ENCODE measurements at places on chromosomes 6 and 20.

- no peak for DNase-seq
Measured at GRCh38 chr6:142297996-142298753, 3.6 kb upstream of the ADGRG6 start.

DNA sequence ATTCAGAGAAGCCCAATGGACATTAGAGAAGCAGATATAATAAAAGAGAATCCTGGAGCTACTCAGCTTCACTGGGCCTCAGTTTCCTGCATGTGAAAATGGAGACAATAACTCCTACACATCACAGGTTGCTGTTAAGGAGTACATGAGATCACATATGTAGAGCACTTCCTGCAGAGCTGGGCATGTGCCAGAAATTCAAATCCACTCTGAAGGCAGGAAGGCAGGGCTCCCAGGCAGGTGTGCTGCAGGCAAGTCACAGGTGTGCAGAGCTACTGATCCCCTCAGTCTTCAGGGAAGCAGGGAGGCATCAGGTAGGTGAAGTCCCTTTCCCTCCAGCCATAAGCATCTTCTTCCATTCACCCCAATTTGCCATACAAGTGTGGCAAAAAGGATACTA, 48.0 kb downstream of the DST start:
- no peak for DNase-seq

DNA sequence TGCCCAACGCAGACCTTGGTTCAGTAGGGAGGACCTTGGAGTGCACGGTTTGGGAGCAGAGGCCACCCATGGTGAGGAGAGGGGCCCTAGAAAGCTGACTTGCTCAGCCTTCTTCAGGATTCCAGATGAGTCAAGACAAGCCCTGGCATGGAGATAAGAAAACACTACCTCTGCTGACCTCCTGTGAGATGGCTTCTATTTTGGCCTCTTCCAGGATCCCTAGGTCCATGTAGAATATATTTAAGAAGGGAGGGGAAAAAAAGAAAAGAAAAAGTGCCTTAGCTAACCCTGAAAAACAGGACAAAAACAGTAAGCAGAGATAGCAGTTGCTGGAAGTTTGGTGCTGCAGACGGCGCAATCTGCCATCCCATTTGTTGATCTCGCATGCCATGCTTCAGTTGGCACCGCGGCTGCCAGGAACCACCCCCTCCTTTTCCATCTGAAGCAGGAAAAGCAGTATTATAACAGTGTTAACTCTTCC, 100.0 kb downstream of the ARMC2 start:
- DNase-seq: no peak

DNA sequence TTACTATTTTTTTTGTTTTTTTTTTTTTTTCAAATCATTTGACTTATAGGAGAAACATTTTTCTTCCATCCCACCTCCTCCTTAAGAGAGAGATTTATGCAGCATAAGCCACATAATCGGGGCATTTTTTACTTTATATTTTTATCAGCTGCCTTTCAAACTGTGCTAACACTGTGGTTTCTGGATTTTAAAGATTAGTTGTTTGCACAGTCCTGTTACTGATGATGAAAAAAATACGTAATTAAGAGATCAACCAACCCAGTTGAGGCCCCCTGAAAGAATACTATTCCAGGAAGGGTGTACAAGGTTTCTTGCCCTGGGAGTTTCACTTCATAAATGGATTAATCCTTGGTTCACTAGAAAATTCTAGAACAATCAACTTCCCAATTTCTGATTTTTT, 68.3 kb downstream of the MMS22L start:
- no peak for DNase-seq

DNA sequence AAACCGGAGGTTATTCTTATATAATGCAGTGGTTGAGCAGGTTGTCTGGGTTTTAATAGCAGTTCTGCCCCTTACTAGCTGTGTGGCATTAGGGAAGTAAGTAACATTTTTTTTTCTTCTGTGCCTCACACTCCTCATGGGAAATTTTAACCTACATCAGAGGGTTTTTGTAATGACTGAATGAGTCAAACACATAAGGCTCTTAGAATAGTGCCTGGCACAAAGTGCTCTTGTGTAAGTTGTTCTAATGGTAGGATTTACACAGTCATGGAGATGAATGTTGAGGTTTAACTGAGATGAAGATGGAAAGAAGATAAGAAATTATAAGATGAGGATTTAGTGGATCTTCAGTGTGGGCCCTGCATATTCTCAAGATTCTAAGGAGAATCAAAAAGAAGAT, 68.4 kb upstream of the PHIP start:
- DNase-seq: no peak

GRCh38 chr6:40431706-40432105, 155.5 kb downstream of the LRFN2 start:
- DNase-seq: no peak

GRCh38 chr6:125597411-125598253, 151.8 kb upstream of the HEY2 start:
- DNase-seq: no peak

DNA sequence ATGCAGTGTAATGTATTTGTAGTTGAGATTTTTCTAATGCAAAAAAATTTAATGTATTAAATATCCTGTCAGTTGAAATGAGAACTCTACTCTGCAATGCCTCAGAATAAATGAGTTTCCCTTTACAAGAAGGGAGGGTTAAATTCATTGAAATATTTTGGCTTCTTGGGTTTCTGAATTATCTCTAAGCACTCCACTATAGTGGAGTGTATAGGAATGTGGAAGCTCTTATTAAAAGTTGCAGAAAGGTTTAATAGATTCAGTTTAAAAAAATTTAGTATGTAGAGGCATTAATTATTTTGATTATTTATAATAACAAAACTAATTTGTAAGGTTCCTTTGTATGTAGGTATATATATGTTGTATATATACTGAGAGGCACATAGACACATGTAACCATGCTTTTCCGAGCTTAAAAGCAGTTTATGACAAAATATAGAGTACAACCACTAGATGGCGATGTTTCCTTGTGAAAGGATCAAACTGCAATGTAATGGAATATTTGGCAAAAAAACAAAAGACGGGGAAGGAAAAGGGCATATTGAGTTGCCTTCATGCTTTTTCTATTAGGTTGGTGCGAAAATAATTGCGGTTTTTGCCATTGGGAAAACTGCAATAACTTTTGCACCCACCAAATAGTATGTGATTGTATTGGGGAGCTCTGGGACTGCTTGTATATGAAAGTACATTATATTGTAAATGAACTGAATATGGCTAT, 144.2 kb downstream of the MYO6 start:
- DNase-seq: no peak

- DNase-seq: no peak
Measured at GRCh38 chr6:159117563-159117962, 51.6 kb upstream of the FNDC1 start.

DNA sequence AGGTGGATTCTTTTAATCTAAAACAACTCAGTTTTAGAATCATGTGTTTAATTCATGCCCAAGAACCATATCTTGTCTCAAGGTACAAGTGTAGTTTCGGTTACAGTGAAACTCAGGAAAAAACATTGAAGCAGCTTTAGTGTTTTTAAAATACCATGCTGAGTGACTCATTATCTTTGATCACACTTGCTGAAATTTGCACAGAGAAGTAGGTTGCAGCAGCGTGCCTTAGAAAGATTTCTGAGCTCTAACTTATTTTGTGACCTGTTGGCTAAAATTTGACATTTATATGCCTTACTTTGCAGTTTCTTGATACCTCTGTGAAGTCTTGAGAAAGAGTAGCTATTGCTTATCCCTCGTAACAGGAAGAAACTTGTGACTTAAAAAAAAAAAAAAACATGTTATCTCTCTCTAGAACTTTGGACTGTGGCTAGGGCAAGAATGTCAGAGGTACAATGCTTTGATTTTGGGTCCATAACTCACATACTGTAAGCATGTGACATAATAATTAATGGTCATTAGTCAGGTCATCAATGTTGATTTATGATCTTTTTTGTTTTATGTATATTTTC, 34.5 kb upstream of the FUCA2 start:
- DNase-seq: no peak

- no peak for DNase-seq
Measured at GRCh38 chr6:139600343-139600742, 225.9 kb upstream of the CITED2 start.

DNA sequence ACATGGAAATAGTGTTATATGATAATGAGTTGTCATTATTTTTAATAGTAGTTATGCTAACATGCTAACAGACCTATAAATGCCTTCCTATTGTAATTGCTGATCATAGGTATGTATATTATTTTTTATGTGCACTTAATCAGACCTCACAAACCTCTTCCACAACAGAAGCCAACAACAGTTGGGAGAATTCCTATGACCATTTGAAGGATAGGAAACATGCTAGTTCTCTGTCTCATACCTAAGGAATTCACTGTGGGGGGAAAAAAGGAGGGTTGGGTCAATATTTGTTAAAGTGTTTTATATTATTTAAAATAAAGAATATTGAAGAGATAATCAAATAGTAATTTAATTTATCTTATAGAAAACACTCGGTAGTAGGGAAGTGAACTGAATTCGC, 990.9 kb downstream of the EPHA7 start:
- DNase-seq: no peak

- no peak for DNase-seq
Measured at GRCh38 chr6:15882915-15883314, 220.1 kb upstream of the DTNBP1 start.

- DNase-seq: no peak
Measured at GRCh38 chr6:156901309-156902019, 124.3 kb downstream of the ARID1B start.

- no peak for DNase-seq
Measured at GRCh38 chr20:7411075-7411474, 529.2 kb downstream of the HAO1 start.

DNA sequence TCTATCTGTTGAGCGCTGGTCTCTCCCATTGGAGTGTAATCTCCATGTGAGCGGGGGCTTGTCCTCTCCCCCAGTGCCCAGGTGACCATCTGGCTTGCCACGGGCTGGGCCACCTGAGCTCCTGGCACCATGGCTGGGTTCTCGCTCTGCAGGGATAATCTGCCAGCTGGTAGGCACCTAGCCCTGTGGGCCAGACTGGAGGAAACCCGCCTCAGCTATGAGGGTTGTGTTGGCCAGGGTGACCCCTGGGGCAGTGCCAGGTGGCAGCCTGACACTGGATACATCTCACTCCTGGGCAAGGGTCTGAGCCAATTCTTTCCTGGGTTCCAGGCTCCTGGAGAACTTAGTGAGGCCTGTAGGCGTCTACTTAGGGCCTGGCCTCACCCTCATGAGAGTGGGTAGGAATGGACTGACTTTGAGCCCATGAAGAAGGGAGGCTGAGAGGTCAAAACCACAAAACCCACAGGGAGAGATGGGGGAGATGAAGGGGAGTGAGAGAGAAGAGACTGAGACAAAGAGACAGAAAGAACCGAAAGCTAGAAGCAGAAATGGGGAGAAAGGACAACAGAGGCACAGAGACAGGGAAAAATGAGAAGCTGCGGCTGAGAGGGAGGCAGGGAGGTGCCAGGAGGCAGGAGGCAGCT, 5.8 kb upstream of the SLC52A3 start:
- DNase-seq: no peak

DNA sequence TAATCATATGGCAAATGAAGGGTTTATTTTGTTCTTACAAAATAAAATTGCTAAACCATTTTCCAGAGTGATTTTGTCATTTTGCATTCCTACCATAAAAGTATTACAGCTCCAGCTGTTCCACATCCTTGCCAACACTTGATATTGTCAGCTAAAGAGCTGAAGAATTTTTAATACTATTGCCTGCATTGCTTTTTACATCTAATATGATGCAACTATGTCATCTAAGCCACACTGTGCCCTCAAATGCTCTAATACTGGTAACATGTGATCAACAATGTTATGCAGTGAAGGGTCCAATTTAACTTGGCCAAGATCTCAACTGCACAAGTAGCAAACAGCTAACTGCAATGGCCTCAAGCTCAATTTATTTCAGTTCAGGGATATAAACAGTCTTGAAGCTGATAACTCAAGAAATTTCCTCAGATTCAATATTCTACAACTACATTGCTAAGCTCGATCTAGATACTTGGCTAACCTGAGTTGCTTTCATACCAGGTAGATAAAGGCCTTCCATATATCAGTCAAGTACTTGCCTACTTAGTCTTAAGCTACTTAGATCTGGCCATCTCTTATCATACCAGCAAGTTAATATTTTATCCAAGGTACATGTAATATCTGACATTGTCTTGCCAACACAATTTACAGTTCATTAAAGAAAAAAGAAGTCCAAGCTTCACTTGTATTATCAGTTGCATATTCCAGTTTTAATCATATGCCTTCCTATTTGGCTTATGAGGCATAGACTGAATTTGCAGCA, 17.0 kb downstream of the AKIRIN2 start:
- no peak for DNase-seq

DNA sequence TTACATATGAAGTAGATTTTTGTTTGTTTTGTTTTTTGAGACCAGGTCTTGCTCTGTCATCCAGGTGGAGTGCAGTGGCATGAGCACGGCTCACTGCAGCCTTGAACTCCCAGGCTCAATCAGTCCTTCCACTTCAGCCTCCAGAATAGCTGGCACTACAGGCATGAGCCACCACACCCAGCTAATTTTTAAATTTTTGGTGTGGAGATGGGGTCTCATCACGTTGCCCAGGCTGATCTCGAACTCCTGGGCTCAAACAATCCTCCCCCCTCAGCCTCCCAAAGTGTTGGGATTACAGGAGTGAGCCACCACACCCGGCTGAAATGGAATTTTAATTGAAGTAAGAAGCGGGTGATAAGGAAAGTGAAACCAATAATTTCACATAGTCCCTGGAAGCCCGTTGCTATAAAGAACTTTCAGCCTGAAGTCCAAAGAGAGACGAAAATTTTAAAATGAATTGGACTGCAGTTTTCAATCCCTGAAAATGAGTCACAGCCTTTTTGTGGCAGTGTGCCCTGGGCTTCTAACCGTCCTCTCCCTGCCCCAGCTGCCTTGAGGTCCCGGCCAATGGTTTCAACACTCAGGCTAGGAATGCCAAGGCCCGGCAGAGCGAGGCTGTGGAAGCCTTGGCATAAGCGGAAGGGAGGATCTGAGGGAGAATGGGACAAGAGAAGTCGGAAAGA, 757 bp downstream of the RAET1E start:
- DNase-seq: no peak

DNA sequence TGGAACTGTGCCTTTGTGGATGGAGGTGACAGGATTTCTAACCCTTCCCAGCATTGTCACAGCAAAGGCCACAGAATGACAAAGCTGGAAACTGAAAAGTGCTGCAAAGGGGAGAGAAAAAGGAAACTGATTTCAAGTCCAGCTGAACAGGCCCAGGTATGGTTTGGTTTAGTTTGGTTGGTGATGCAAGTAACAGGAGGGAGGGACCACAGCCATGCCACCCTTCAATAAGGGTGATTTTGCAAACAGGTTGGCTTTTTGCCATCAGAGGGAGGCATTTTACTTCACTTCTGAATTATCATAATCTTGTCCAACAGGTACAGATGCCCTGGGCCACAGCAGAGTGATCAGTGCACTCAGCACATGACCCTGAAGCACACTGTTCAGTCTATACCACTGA, 6.6 kb downstream of the FITM2 start:
- no peak for DNase-seq

- no peak for DNase-seq
Measured at GRCh38 chr20:41248368-41249024, 69.0 kb downstream of the ZHX3 start.

Measured in cortex of kidney (tissue), 1 donor.